ENCODE measurements at places on chromosomes 6 and 20.

DNA sequence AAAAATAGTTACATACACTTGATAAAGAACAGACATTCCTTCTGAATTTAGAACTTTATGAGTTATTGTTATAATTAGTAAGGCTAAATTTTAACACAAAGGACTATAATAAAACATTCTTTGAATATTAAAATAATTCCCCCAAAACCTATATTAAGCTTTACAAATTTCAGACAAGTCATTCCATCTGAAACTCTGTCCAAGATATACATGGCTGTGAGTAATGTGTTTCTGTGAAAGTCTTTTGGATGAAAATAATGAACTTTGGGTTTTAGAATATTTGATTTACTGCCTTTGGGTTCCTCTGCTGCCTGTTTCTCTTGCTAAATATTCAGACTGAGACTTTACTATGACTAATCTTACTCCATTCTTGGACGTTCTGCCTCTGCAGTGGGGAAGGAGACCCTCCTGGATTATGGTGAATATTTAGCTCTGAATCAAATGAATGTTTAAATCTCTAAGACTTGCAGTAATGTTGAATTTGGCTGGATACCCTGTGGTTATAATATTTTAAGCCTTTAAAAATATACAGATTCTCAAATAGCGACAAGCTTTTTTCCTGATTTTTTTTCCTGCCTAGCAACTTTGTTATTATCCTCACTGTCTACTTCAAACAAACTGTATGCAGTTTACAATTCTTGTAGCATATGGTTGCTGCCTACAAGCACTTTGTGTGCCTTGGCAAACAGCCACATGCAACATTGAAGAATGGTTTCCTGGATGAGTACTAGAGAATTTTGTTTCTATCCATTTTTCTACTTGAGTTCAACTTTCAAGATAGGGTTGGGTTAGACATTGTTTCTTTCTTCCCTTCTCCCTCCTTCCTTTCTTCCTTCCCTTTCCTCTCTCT is 51.4 kb downstream of the TXLNB start:
- DNase-seq: no peak

- DNase-seq: no peak
These were observed 269.8 kb downstream of the CDC5L start for GRCh38 chr6:44657206-44657819.

DNA sequence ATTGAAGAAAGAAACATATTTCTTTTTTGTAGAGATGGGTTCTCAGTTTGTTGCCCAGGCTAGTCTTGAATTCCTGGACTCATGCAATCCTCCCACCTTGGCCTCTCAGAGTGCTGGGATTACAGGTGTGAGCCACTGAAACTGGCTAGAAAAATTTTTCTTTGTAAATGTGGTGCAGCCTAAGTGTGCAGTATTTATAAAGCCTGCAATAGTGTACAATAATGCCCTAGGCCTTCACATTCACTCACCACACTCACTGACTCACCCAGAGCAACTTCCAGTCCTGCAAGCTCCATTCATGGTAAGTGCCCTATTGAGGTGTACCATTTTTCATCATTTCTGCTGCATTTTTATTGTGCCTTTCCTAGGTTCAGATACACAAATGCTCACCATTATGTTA is 31.4 kb downstream of the NHSL1 start:
- no peak for DNase-seq

GRCh38 chr6:141906569-141907080 is 226.1 kb upstream of the GJE1 start:
- DNase-seq: no peak

DNA sequence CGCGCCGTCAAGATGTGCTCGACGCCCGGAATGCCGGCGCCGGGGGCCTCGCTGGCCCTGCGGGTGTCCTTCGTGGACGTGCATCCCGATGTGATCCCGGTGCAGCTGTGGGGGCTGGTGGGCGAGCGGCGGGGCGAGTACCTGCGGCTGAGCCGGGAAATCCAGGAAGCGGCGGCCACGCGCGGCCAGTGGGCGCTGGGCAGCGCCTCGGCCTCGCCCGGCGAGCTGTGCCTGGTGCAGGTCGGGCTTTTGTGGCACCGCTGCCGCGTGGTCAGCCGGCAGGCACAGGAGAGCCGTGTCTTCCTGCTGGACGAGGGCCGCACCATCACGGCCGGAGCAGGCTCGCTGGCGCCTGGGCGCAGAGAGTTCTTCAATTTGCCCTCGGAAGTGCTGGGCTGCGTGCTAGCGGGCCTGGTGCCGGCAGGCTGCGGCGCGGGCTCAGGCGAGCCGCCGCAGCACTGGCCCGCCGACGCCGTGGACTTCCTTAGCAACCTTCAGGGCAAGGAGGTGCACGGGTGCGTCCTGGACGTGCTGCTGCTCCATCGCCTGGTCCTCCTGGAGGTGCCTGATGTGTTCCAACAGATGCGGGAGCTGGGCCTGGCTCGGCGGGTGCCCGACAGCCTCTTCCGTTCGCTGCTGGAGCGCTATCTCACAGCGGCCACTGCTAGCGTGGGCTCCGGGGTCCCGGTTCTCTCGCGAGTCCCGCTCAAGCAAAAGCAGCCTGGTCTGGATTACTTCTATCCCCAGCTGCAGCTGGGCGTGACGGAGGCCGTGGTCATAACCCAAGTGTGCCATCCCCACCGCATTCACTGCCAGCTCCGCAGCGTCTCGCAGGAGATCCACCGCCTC is 656 bp downstream of the TDRD6 start:
- no peak for DNase-seq

DNA sequence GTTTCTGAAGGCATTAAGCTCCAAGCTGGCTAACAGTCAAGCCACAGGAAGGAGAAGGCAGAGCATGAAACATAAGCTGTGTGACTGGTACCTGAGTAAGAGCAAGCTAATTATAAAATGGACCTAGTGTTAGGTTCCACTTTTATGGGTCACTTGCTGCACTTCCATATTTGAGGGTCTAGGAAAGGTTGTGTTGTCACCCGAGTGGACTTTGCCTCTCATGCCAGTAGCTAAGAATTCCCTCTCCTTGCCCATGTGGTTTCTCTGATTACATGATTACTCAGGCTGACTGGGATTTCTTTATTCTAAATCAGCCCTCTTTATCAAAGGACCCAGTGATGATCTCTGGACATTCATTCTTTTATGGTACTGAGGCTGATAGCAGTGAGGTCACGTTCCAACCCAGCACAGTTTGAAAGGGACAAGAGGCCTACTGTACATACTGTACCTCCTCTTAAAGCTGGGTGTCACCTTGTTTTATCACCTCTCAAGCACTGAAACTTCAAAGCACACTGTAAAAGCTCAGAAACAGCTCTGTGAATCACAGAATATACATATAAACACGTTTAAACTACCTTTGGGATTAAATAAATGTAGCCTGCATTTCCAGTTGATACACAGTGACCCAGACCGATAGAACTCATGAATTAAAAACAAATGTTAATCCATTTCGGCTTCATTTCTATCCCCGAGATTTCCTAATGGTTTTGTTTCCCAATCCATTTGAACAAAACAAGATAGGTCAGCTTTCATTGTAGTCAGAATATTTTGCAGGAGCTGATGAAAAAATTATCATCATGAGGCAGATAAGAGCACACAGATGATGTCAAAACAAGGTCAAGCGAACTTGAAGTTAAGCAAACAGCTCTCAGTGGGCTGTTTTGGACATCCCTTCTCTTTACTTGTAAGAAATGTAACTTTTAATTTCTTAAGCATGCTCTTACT is 96.5 kb downstream of the ALDH8A1 start:
- DNase-seq: peak; percentile 61

DNA sequence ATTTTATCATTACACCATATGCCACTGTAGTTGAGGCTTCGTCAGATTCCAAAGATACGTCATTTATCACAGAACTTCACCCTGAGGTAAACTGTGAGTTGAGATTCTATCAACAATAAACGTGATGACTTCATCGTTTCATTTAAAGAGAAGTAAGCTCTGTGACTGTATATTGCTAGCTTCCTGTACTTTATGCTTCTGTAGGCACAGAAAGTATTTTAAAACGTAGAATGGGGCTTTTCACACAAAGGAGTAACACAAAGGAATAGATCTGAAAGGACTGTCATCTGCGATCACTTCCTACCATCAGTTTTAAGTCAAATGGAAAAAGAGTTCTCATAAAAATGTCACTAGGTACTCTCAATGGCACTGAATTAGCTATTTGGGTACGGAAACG is 234.4 kb upstream of the MCHR2 start:
- no peak for DNase-seq

- DNase-seq: no peak
These were observed 16.8 kb downstream of the AAR2 start for GRCh38 chr20:36253036-36253435.

- DNase-seq: no peak
These were observed 344.3 kb downstream of the SAMD5 start for GRCh38 chr6:147852772-147853171.

- DNase-seq: no peak
These were observed 59.2 kb downstream of the ZFP64 start for GRCh38 chr20:52132337-52132736.

- no peak for DNase-seq
These were observed 40.4 kb downstream of the MAPK14 start for GRCh38 chr6:36068012-36068392.

- DNase-seq: no peak
These were observed 25.5 kb upstream of the MAPK13 start for GRCh38 chr6:36104836-36105235.

- peak; percentile 96 for DNase-seq
These were observed 279.3 kb upstream of the TCF21 start for GRCh38 chr6:133609415-133610226.

DNA sequence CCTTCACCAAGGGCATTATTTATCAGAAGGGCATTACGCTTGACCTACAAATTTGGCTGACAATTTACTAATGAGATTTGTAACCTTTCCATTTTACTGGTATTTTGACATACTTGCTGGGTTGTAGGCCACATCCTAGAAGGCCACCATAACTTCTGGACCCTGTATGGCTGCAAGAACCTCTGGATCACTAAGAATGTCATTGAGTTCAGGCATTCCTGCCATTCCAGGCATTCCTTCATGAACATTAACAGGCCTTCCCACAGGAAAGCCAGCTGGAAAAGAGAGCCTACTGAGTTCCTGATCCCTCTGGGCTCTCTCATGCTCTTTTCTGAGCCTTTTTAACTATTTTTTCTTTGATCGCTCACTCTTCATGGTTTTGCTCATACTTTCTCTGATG is 28.4 kb upstream of the SLC35A1 start:
- no peak for DNase-seq
